ENCODE measurements at places on chromosomes 11 and 22.

DNA sequence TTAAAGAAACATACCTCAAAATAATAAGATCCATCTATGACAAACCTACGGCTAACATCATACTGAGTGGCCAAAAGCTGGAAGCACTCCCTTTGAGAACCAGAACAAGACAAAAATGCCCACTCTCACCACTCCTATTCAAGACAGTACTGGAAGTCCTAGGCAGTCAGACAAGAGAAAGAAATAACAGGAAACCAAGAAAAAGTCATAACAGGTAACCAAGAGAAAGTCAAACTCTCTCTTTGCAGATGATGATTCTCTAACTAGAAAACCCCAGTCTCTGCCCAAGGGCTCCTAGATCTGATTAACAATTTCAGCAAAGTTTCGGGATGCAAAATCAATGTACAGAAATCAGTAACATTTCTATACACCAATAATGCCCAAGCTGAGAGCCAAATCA lies 35.6 kb downstream of the TMEM123 start:
- no peak for DNase-seq

DNA sequence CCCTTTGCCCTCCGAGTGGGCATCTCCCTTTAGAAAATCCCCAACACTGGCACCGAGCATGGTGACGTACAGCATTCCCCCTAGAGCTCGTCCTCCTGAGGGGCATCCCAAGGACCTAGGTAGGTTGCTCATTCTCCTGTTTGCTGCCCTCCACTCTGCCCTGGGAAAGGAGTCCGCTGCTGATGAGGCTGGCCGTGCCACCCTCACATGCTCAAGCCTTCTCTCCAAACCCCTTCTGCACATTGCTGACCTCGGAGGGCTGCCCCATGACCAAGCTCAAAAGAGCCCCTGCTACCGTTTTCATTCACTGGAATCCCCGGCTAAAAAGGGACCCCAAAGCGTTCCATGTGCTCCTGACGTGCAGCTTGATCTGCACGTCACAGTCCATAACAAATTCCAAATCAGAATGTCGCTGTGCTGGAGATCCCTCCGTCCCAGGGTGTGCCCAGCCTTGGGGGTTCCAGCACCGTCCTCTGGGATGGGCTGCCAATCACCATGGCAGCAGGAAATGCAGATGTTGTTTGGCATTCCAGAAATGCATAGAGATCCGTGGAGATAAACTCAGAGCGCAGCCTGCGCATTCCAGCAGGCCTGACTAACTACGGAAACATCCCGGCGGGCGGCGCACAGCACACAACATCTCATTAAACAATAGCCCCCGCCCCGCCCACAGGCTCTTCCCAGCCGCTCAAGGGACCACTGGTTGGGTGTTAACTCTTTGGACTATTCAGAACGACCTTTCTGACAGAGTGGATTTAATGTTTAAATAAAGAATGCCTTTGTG lies 26.3 kb upstream of the GNB1L start:
- no peak for DNase-seq

DNA sequence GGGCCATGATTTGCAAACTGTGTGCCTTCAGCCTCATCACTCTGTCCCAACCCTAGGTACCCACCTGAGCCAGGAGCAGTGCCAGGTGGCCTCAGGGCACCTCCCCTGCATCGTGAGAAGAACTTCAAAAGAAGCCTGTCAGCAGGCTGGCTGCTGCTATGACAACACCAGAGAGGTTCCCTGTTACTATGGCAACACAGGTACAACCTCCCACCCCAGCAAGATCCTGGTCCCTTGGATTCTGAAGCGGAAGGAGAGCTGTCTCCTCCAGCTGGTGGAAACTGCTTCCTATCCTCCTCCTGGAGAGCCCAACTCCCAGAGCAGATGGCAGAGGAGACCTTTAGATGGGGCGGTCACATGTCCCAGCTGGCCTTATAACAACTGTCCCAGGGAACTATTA lies 2.9 kb downstream of the ZP1 start:
- DNase-seq, result no peak

- DNase-seq, result no peak
These were observed 26.1 kb downstream of the MAML2 start for GRCh38 chr11:96316869-96317268.

GRCh38 chr11:1242289-1242688 lies 19.4 kb downstream of the MUC5B start:
- no peak for DNase-seq

GRCh38 chr22:48811885-48812284 lies 1015.8 kb downstream of the BRD1 start:
- DNase-seq, result no peak

Data from C1 segment of cervical spinal cord (tissue), 14 donors.